ENCODE measurements at places on chromosomes 1 and 21. TPM values are rescaled to one million over a fixed set of nuclear protein-coding genes. Genes with fewer than 3 reads are reported as not detected.
A peak's percentile ranks its signal among the peaks of the same experiment; 100 is the strongest.

GRCh38 chr1:7299329-7299799 lies 471.7 kb upstream of the VAMP3 start:
- peak; percentile 82 for DNase-seq

The LRRC8D gene
- polyA plus RNA-seq, result 3.6 TPM

DNA sequence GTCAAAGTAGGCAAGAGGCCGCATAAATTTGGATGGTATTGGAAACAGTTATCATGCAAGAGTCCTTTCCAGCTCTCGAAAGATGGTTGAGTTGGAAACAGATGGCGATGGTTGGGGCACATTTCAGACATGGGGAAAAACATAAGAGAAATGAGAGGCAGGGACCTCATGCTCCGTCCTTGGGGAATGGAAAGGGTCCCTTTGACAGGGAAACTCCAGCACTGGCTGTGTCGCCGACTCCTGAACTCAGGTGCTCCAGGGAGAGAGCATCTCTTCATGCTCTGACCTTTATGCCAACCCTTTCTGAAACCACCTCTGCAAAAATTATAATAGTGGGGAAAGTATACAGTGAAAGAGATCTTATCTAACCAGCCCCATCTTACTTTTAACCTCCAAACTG lies 36.8 kb upstream of the COL6A2 start:
- DNase-seq, result no peak

The FCER1G gene
- 33.4 TPM for polyA plus RNA-seq

GRCh38 chr1:57017200-57017599 lies 51.4 kb upstream of the C8B start:
- no peak for DNase-seq

GRCh38 chr1:229607370-229607769 lies 18.6 kb downstream of the TAF5L start:
- DNase-seq, result no peak

The RXFP4 gene
- not detected for polyA plus RNA-seq

GRCh38 chr1:114081437-114082303 lies 72.0 kb downstream of the SYT6 start:
- peak; percentile 20 for DNase-seq

GRCh38 chr1:192747943-192748342 lies 60.9 kb upstream of the RGS2 start:
- no peak for DNase-seq

GRCh38 chr1:111801071-111801850 lies 45.6 kb downstream of the DDX20 start:
- peak; percentile 65 for DNase-seq

DNA sequence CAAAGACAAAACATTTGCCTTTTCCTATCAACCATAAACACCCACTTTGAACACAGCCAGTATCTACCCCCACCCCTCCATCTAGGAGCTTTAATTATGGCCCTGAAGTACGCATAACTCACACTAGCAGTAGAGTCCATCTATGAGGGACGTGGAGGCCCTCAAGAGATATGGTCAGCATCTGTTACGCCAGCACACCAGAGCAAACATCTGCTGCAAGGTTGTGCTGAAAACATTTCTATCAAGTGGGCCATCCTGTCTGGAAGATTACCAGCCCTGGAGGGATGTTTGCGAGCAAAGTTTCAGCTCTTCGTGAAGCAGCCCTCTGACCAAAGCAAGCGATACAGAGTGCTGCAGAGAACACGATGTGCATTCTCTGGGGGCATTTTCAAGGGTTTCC lies 74.6 kb downstream of the SLC45A1 start:
- DNase-seq, result no peak

The FCRL4 gene
- polyA plus RNA-seq, result not detected

DNA sequence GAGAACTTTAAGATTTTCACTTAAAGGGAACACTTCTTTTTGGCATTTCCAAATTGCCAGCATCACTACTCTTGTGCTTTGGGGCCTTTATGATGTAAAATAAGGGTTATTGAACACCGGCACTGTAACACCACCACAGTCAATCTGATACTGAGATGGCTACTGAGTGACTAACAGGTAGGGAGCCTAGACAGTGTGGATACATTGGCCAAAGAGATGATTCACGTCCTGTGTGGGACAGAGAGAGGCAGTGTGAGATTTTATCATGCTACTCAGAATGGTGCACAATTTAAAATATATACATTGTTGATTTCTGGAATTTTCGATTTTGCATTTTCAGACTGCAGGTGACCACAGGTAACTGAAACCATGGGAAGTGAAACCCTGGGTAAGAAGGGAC lies 261.6 kb downstream of the SPATA17 start:
- no peak for DNase-seq

GRCh38 chr1:47875831-47876586 lies 121.2 kb downstream of the TRABD2B start:
- DNase-seq, result no peak

- DNase-seq, result no peak
These were observed 105.2 kb upstream of the TSPAN2 start for GRCh38 chr1:115194506-115194905.

DNA sequence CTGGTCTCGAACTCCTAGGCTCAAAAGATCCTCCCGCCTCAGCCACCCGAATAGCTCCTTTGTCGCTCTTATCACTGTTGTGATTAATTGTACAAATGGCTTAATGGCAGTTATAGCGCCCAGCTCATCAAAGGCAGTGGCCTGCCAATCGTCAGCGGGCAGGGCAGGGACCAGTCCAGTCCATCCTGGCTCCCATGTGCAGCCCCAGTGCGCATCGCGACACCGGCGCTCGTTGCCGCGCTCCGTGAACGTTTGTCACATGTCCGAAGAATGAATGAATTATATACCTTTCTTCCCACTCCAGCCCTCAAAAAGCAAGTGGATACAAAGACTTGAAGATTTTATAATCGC lies 18.4 kb downstream of the MTX1 start:
- peak; percentile 80 for DNase-seq

DNA sequence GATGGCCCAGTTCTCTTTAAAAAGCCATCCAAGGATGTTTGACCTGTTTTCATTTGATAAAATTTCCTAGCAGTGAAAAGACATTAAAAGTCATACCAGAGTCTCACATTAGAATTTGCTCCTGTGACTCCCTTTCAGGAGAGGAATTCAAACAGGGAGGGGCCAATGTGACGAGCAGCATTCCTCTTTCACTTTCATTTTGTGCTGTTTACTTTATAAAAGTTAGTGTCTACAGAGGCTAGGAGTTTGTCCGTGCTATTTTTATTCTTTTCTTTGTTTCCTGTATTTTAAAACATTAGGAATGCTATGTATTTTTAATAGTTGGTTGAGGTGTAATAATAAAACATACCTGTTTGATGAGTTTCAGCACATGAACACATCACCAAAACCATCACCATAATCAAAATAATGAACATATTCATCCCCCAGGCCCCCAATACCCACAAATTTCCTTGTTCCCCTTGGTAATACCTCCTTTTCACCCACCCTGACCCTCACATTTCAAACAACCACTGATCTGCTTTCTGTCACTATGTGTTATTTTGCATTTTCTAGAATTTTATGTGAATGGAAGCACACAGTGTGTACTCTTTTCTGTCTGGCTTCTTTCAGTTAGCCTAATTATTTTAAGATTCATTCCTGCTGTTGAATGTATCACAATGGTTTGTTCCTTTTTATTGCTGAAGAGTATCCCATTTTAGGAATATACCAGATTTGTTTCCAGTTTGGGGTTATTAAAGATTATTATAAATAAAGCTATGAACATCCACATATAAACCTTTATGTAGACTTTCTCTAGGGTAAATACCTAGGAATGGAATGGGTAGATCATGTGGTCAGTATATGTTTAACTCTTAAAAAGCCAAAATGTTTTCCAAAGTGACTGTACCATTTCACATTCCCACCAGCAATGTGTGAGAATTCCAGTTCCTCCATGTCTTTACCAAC lies 129.5 kb downstream of the TENT5C start:
- DNase-seq, result no peak

The CELA3A gene
- polyA plus RNA-seq, result not detected

The TDRD5 gene
- polyA plus RNA-seq, result 0.07 TPM

The TOMM20 gene
- polyA plus RNA-seq, result 66.3 TPM

The XKR8 gene
- polyA plus RNA-seq, result 5.5 TPM

GRCh38 chr21:41834926-41835663 lies 44.0 kb downstream of the PRDM15 start:
- no peak for DNase-seq
